ENCODE measurements at places on chromosomes 6 and 20. TPM values are rescaled to one million over a fixed set of nuclear protein-coding genes. Genes with fewer than 3 reads are reported as not detected.

LY6G6C gene
- total RNA-seq: not detected

RBPJL gene
- total RNA-seq: not detected

FRK gene
- 0.82 TPM for total RNA-seq

PHACTR2 gene
- 34.4 TPM for total RNA-seq

LTB gene
- total RNA-seq: 0.37 TPM

SLC22A1 gene
- total RNA-seq: 1.4 TPM

AGER gene
- 8.0 TPM for total RNA-seq

MICB gene
- total RNA-seq: 4.3 TPM

PPP1R16B gene
- not detected for total RNA-seq

ABHD16B gene
- not detected for total RNA-seq

SEMG1 gene
- total RNA-seq: not detected

HMGN4 gene
- 71.7 TPM for total RNA-seq

MYL9 gene
- total RNA-seq: 4.3 TPM

CTAGE9 gene
- total RNA-seq: not detected

SULF2 gene
- total RNA-seq: 82.2 TPM

GRCh38 chr6:39338397-39338796 is 15.9 kb upstream of the KCNK16 start:
- DNase-seq: no peak

DNA sequence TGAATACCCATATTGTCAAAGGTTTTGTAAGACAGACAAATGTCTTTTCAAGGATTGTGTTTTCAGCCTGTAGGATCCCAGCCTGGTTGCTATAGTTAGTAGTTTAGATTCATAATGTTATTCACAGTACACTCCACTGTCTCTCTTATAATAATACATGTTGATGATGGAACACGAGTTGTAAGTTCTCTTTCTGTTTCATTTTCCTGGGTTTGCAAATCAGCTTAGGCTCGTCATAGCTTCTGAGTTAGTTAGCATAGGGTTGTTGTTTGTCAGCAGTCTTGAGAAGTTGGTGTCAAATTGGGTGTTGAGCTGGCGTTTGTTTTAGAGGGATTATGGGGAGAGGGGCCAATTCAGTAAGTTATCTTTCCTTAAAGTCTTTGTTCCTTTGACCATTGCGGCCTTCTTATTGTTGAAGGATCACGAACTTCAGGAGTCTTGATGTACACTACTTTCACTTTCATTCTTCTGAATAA is 45.8 kb downstream of the QKI start:
- DNase-seq: peak; percentile 34

DNA sequence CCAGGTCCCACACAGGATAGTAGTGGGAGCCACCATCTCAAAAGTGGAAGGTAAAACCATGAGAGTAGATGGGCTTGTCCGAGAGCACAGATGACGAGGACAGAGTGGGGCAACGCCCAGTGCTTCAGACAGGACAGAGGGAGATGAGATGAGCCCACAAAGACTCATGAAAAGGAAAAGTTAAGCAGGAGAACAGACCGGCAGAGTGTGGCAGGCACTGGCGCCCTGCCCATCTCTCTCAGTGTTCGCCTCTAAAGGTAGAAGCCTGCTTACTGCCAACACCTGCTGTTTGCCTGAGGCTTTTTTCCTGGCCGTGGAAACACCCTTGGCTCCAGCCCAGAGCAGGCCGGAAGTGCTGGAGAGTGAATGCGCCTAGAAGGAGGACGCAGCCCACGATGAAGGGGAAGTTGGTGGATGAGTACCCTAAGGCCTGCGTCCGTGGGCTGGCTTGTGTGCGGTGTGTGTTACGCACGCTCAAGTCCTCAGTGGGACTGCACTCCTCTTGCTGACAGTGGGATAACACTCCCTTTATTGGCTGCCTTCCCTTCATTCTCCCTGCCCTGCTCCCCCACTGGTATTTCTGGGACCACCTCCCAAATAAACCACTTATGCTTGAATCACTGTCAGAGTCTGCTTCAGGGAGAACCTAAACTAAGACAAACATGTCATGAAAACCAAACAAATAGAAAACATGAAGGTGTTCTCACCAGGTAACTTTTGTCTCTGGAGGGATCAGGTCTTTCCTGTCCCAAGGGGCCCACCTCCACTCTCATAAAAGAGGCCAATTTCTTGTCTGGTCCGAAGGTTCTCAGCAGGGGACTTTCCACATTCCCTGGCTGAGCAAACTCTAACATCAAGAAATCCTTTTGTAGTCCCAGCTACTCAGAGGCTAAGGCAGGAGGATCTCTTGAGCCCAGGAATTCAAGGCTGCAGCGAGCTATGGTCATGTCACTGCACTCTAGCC is 9.1 kb upstream of the FOXP4 start:
- DNase-seq: peak; percentile 89

GRCh38 chr20:58944610-58945009 is 36.4 kb upstream of the NELFCD start:
- no peak for DNase-seq

DNA sequence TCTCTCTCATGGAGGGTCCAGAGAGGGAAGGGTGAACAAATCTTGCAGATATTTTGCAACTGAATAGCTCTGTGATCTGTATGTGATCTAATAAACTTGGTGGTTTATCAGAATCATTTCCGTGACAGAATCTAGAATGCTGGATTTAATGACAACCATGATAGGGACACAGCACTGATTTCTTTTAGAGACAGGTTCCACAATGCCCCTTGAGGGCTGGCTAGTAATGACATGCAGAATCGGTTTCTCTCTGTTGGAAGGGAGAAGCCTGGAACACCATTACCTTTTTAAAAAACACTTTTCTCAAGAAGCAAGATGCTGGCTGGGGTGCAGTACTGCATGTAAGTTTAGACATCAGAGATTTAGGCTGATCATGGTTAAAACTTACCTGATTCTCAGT is 313.4 kb downstream of the CDH26 start:
- no peak for DNase-seq

DNA sequence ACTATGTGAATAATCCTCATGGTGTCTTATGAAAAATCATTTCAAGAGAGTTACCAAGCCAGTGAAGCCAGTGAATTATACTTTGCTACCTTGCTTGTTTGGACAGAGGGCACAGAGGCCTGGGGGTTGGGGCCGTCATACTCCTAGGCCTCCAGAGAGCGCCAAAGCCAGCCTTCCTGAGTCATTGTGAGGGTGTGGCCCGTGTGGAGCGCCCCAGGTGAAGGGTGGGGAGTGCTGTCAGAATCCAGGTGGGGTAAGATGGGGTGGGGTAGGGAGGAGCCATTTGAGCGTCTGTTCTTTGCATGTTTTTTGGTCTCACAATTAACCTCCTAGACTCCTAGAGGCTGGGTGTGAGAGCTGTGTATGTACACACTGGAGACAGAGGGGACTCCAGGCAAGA is 71.1 kb downstream of the PERP start:
- DNase-seq: peak; percentile 94

GRCh38 chr20:32007787-32008616 is 2.2 kb upstream of the CCM2L start:
- no peak for DNase-seq

DNA sequence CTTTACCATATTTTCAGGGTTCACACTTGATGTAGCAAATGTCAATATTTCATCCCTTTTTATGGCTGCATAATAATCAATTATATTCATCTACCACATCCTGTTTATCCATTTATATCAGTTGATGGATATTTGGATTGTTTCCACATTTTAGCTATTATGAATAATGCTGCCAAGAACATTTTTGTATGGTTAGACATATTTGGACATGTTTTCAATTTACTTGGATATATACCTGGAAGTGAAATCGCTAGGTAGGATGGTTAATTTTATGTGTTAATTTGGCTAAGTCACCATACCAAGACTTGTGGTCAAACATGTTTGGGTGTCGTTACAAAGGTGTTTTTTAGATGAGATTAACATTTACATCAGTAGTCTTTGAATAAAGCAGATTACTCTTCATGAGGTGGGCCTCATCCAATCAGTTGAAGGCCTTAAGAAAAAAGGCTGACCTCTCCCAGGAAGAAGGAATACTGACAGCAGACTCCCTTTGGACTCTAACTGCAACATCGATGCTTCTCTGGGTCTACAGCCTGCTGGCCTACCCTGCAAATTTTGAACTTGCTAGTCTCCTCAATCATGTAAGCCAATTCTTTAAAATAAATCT is 196.5 kb downstream of the BACH2 start:
- DNase-seq: peak; percentile 29

- no peak for DNase-seq
Observed at GRCh38 chr6:53373638-53374037, 24.9 kb upstream of the ELOVL5 start.

- DNase-seq: no peak
Observed at GRCh38 chr20:17810847-17811627, 111.3 kb downstream of the BANF2 start.

DNA sequence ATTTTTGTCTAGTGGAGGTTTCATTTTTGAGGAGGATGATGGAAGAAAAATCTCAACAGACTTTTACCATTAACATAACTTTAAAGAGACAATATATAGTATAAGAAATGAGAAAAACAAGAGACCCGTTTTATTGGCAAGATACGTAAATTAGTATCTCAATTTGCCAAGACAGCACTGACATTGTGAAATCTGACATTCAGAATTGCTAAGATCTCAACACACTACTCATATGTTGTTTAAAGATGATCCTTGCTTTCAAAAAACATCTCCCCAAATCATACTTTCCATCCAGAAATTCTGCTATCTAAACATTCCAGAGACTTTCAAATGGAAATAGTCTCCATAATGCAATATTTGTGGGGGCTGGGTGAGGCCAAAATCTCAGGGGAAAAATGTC is 220.9 kb upstream of the CEP162 start:
- DNase-seq: no peak

DNA sequence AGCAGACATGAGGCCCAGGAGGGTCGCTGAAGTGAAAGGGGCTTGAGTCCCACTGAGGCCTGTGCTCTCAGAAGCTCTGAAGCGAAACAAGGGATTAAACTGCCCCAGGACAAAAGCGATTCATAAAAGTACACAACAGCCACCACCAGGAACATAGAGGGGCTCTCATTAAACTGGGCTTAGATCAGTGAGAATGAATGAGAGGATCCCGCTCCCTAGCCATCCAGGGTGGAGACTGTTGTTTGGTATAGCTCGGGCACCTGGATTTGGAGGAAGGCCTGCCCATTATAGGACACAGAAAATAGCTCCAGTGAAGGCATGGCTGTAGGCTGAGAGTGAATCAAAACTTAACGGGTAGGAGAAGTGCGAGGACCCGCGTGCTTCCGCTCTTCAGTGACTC is 91.6 kb upstream of the TAB2 start:
- no peak for DNase-seq

GRCh38 chr6:3506200-3506599 is 49.4 kb upstream of the SLC22A23 start:
- no peak for DNase-seq

GRCh38 chr6:160398674-160399271 is 50.6 kb downstream of the SLC22A3 start:
- DNase-seq: no peak

DNA sequence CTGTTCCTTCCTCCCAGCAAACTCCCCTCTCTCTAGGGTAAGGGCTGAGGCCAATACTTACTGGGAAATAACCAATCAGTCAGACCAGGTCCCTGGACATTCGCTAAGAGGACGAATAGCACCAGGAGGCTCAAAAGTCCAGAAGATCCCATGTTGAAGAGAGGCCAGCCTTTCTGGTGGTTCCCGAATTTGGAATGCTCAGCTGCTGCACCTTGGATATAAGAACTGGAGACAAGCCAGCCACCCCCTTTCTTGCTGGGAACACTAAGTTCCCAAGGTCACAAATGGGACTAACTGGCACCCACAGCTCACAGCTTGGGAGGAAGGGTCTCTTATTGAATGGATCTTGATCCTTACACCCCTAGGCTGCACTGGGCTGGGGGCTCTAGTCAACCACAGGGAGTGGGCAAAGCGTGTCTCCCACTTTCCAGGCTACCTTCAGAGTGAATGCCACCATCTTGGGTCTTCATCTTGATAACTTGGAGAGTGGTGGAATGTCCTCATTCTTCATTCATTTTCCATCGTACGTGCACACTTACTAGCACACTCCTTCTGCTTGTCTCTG is at the start of gene EPPIN:
TSS of gene EPPIN (minus strand) at position 196 of the 565 bp plus-strand sequence. CDS start at position 152, 44 bp downstream.
- no peak for DNase-seq

DNA sequence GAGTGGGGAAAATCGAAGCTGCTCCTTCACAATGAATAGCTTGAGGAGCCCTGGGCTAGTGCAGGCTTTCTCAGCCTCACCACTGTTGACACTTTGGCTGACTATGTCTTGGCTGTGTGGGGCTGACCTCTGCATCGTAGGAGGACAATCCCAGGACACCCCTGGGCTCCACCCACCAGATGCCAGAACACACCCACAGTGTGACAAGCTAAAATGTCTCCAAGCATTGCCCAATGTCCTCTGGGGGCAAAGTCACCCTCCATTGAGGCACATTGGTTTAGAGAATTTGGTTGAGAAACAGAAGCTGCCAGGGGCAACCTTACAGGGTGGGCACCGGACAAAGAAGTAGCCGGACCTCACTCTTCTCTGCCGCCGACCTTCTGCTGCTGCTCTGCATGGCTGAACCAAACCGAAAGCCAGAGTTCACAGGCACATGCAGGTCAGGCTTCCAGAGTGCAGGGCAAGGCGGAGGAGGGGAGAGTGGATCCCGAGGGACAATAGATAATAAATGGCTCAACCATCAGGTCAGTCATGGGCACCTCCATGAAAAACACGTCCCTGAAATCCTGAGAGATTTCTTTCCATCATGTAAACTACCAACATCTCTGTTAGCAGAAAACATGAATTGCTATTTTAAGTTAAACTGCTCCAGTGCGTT is 189.0 kb downstream of the LRFN2 start:
- DNase-seq: no peak

- DNase-seq: peak; percentile 52
Observed at GRCh38 chr6:83119742-83120300, 52.4 kb downstream of the DOP1A start.

DNA sequence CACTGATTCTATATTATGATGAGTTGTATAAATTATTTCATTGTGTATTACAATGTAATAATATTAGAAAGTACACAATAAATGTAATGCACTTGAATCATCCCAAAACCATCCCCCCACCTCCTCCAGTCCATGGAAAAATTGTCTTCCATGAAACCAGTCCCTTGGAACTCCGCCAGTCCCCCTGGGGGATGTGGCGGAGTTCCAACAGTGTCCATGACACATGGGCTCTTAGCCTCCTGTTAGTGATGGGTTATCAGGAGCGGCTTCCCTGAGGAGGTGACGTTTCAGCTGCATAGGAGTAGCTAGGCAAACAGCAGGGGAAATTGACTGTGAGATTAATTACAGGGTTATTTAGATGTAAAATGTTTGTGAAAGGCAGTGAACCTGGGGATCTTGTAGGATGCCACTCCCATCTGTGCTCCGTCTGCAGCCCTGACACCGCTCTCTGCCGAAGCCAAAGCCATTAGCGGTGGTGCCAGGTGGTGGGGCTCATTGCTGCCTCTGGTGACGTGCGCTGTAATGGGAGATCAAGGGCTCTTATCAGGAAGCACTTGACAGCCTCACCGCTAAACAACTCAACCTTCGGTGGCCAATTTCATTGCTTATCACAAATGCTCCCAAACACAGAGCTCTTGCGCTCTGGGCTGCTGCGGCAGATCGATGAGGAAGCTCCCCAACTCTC is 81.6 kb upstream of the MC3R start:
- DNase-seq: peak; percentile 23

GRCh38 chr20:5689463-5689862 is 60.7 kb upstream of the SHLD1 start:
- no peak for DNase-seq
